Foreskin melanocyte (primary cell): ENCODE measurements at places on chromosomes 12 and 14.

DNA sequence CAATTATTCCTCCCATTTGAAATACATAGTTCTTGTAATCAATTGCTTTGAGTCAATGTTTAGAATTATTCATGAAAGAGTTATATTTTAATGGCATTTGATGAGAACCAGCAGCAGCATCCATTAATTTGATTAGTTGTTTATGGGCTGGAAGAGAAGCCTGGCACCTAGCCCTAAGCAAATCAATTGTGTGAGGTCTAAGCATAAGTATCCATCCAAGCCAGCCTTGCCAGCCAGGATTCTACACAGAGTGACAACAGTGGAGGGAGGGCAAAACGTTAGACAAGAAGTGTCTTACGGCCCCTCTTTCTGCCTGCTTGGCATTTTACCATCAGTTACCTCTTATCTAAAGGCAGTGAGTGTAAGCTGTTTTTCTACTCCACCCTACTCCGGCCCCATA is 478.5 kb downstream of the NELL2 start:
- DNase-seq, result no peak

DNA sequence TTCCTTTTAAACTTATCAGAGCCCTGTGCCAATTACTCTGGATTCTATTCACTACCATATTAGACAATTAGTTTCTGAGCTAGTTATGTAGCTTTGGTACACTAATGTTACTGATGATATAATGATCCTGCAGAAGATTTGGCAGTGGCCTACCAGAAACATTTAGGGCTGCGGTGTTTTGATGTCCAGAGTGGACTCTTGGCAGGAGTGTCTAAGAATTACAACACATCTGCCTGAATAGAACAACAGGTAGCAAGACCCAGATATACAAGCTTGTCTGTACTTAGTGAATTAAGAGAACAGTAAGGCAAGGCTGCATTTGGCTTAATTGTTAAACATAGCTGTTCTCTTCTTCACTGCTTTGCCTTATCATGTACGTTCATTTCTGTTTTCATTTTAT is 691.6 kb upstream of the FBXO33 start:
- no peak for DNase-seq

DNA sequence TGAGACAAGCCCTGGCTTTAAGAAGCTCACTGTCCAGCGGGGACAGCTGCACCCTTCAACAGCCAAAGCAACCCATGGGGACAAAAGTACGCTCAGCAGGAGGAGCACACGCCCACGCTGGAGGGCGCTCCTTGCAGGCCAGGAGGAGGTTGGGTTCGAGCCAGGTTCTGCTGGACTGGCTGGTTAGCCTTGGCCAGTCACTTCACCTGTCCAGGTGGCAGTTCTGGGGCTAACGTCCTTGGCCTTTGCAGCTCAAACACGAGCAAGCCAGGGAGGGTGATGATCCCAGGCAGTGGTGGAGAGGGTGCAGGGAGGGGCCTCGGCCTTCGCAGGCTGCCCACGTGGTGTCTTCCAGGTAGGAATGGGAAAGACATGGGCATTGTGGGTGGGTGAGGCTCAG is 13.1 kb downstream of the CHGA start:
- no peak for DNase-seq

- no peak for DNase-seq
Observed at GRCh38 chr14:79009286-79009685, 839.1 kb downstream of the NRXN3 start.

DNA sequence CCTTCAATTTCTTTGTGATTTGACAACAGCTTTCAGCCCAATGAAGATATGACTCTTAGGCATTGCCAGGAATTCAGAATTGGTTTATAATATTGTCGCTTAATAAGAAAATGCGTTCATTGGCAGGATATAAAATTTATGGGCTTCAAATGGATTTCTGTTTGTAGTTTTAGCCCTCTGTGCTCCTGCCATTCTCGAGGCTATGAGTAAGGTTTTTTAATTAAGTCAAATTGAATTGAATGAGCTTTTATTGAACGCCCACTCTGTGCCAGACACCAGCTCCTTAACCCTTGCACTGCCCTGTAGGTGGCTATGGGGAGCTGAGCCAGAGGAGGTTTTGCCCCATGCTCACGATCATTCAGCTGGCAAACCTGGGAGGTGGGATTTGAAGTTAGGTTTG is 115.1 kb downstream of the SLC25A47 start:
- DNase-seq, result no peak

- no peak for DNase-seq
Observed at GRCh38 chr12:113287146-113287898, 47.6 kb downstream of the SLC8B1 start.

- DNase-seq, result no peak
Observed at GRCh38 chr14:63833728-63834127, 19.1 kb upstream of the SYNE2 start.

- no peak for DNase-seq
Observed at GRCh38 chr12:62959745-62960144, 24.8 kb upstream of the PPM1H start.

DNA sequence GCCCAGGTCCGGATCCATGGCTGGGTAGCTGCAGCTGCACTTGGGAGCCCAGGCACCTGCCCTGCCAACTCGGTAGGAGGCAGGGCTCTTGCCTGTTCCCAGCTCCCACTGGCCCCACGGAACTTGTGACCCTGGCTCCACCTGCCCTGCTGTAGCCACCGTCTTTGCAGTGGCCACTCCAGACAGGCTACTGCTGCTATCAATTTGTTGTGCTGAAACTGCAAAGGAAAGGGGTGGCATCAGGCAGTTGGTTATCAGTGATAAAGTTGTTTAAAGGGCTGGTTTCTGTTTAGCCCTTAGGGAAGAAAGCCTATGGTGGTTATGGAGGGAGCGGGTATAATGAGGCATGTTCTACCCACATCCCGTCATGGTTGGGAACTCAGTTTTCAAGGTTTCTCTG is 32.1 kb upstream of the ARID2 start:
- DNase-seq, result no peak

- no peak for DNase-seq
Observed at GRCh38 chr14:69314327-69314726, 54.4 kb downstream of the GALNT16 start.

DNA sequence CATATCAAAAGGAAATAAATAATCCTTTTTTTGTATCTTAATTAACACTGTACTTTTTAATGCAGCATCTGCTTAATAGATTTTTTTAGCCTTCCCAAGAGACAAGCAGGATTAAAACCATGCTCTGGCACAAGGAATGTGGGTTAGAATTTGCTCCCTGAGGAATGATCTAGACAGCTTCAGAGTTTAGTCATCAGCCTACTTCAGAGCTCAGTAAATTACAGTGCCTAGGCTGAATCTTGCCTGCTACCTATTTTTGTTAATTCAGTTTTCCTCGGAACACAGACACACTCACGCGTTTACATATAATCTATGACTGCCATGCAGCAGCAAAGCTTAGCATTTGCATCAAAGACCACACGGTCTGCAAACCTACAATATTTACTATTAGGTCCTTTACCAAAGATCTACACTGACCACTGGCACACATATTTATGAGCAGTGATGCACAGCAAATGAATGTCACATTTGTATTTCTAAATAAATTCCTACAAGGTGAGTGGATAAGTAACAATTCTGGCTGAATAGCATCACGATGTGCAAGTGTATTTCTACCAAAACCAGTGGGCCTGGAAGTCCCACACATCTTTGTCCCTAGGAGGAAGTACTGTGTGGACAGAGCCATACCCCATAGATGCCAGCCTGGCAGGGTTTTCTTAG is 309.8 kb upstream of the TMEM132C start:
- DNase-seq, result no peak

DNA sequence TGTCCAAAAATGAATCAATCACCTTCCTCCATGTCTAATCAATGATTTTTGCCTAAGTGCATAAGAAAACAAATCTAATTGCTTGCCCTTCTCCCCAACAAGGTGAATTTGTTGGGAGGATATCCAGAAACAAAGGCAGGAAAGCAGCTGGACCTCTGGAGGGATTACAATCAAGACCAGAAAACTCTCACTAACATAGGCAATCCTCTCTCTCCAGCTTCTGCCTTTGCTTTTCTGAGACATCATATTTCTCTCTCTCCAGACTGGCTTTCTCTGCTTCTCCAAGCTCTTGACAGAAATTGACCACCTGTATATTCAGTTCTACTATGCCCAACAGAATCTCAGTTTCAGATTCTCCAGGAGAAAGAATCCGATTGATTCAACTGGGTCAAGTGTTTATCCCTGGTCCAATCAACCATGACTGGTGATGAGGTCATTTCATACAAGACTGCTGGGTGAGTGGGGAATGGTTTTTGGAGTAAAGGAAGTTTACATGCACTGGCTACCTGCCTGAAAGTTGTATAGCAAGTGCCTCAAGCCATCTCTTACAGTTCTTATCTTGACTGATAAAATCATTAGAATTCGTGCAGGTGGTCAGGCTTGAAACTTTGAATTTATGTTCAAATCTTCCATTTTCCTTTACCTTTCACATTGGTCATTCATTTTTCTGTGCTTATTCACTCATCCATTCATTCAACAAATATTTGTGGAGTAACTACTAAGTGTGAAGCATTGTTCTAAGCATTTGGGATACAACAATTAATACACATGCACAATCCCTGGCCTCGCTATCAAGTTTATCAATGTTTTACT is 22.2 kb upstream of the CFAP54 start:
- no peak for DNase-seq

DNA sequence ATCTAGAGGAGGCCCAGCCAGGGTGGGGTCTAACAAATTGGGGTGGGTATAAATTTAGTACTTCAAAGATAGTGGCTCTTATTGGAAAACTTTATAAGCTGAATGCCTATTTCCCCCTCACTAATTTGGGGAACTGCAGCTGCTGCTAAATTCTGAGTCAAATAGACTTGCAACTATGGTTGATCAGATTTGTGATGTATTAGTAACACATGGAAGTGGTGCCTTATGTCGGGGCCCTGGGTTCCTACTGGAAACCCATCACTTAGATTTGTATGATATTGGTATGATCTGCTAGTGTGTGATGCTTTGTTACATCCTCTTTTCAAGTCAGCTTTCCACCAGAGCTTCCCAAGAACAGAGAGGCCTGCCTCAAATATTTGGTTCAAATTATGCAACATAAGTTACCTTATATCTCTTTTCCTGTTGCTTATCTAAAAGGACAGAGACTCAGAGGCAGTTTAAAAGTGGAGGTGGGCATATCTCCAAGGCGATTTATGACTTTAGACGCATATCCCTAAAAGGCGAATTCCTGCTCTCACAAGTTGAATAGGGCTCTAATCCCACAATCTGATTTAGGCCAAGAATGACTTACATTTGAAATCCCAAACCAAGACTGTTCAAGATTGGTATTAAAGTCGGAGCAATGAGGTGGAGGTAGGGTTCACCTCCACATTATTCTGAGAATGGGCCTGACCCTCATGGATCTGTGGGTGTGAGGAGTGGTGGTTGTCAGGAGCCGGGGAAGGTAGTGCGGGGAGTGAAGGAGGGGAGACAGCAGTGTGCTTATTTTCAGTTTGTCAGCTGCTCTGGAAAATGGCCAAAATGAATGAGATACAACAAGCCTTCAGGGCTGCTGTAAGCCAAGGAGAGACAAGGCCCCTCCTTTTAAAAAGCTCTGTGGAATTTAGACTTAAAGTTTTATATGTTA is 425.8 kb downstream of the RAD51B start:
- DNase-seq, result peak; percentile 72

DNA sequence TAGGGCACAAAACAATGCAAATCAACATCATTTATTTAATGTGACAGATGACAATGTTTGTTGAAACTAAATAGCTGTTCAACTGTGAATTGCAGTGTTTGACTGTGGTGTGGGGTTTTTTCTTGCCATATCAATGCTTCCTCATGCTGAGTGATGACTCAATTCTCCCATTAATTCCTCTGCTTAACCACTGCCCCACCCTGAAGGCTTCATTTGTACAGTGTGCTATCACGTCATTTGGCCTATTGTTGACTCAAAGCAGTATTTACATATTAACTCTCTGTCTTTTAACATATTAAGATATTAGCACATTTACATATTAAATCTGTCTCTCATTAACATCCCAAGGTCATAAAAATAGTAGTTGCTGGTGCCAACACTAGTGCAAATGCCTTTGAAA is 164.8 kb upstream of the NRXN3 start:
- peak; percentile 75 for DNase-seq

GRCh38 chr12:123237646-123238329 is 4.6 kb downstream of the MTRFR start:
- peak; percentile 45 for DNase-seq

GRCh38 chr12:102659200-102659911 is 179.0 kb upstream of the IGF1 start:
- DNase-seq, result no peak

- DNase-seq, result no peak
Observed at GRCh38 chr14:31142455-31143087, 65.0 kb downstream of the HECTD1 start.

DNA sequence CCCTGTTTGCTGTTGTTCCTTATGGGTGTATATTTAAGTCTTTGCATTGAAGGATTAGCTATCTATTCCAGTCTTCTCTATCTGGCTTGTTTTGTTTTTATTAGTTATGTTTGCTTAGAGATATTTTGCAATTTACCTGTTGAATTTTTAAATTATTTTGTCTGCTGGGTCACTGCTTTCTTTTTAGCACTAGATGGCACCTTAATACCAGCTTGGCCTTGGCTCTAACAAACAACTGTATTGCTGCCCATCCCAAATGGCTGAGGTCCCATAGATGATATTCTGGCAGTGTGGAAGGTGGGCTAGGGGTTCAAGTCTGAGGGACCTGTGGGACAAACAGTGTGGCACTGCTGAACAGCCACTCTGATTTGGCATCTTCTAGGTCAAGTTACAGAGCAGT is 144.0 kb upstream of the FBXO33 start:
- DNase-seq, result no peak

DNA sequence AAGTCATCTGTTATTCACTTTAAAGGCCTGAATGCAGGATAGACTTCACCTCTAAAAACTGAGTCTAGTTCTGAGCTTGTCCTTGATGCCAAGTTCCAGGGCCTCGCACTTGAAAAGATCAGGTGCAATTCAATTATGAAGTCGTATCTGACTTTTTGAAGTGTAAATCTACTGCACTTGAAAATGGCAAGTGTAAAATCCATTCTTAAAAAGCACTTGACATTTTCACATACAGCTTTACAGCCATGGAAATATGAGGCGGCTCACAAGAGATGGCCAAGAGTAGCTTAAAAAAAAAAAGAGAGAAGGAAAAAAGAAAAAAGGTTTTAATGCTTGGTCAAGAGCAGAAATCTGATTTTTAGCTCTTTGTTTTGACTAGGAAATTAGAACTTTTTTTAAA is 172.5 kb downstream of the GXYLT1 start:
- no peak for DNase-seq
